Activated CD8-positive, alpha-beta memory T cell treated with anti-CD3 and anti-CD28 coated beads, Interleukin-2, amount 10 ng/mL, durations not matched to agents 7 days and 5 days (primary cell): ENCODE measurements at places on chromosomes 11 and 22.
A peak's percentile ranks its signal among the peaks of the same experiment; 100 is the strongest.

DNA sequence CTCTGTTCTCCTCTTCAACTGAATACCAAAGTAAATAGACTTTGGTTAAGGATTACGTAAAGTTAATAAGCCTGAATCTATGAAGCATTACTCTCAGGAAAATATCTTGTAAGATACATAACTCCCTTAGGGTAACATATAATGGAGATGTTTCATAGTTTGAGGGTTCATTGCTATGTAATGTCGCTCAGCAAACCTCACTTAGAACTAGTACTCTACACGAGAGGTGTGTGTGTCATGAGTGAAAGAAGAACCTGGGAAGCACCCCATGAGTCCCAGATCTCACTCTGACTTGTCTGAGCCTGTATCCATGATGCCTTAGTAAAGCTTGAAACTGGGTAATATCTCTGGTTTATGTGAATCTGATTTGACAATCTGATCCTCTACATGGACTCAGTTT is 429.5 kb upstream of the ANO3 start:
- no peaks in the 10 kb centered on the region for H3K27me3 ChIP-seq
- no peak for DNase-seq
- H3K4me1 ChIP-seq = no peaks in the 10 kb centered on the region

- DNase-seq = no peak
- peak overlapping the region; percentile 50 for H3K27ac ChIP-seq
- H3K27me3 ChIP-seq = no peaks in the 10 kb centered on the region
- H3K4me1 ChIP-seq = peaks cover 43% of the 10 kb centered on the region
Observed at GRCh38 chr11:74927496-74927895, 21.4 kb downstream of the XRRA1 start.

- no peaks in the 10 kb centered on the region for H3K4me1 ChIP-seq
- H3K27ac ChIP-seq = peak overlapping the region; percentile 1
- H3K27me3 ChIP-seq = no peaks in the 10 kb centered on the region
- H3K4me3 ChIP-seq = no peak overlapping the region
- no peak for DNase-seq
Observed at GRCh38 chr22:21797444-21798221, 62.0 kb upstream of the YPEL1 start.

DNA sequence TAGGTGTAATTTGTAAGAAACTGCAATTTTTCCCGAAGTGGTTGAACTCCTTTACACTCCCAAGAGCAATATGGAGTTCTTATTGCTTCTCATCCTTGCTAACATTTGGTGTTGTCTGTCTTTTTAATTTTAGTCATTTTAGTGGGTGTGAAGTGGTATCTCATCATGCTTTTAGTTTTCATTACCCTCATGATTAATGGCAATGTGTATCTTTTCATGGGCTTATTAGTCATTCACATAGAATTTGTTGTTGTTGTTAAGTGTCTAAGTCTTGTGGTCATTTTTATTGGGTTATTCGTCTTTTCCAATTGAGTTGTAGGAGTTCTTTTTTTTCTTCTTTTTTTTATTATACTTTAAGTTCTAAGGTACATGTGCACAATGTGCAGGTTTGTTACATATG is 238.3 kb upstream of the SESN3 start:
- no peak overlapping the region for H3K27ac ChIP-seq
- no peaks in the 10 kb centered on the region for H3K4me1 ChIP-seq
- H3K27me3 ChIP-seq = peaks cover 4% of the 10 kb centered on the region
- H3K36me3 ChIP-seq = no peaks in the 10 kb centered on the region
- no peak for DNase-seq

GRCh38 chr11:74620531-74620930 is 28.1 kb downstream of the POLD3 start:
- H3K27ac ChIP-seq = no peak overlapping the region
- no peaks in the 10 kb centered on the region for H3K27me3 ChIP-seq
- no peak overlapping the region for H3K4me3 ChIP-seq
- peaks cover 47% of the 10 kb centered on the region for H3K36me3 ChIP-seq

GRCh38 chr11:27596388-27596787 is 89.8 kb upstream of the LIN7C start:
- H3K4me1 ChIP-seq = no peaks in the 10 kb centered on the region
- DNase-seq = no peak
- H3K4me3 ChIP-seq = no peak overlapping the region
- H3K27me3 ChIP-seq = no peaks in the 10 kb centered on the region

- no peaks in the 10 kb centered on the region for H3K36me3 ChIP-seq
- no peaks in the 10 kb centered on the region for H3K4me1 ChIP-seq
- no peaks in the 10 kb centered on the region for H3K27me3 ChIP-seq
- no peak for DNase-seq
Observed at GRCh38 chr11:112268406-112268805, 7.7 kb upstream of the PLET1 start.

DNA sequence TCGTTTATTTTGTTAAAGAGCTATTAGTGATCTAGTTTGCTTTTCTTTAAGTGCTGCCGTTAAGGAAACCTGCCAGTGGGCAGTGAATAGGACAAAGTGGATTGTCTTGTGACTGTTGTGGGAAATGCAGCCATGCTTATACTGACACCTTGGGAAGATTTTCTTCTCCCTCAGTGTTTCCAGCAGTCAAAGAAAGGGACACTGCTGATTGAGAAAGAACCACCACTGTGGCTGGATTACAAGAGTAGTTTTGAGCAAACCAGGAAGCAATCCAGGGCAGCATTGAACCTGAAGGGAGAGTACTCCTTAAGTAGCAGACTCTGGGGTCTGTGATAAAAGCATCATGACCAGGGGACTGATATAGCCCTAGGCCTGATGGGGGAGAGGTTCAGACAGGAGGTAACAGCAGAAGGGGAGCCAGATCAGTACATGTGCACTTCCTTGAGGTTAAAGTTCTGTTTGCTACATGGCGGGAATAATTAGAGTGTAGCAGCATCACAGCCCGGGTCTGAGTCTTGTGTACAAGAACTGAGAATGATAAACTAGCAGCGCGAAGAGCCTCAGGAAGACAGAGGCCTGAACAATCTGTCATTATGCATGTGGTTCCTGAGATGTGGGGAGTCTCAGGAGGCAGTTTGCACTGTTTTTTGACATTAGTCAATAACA is 167.8 kb downstream of the C11orf91 start:
- no peaks in the 10 kb centered on the region for H3K4me1 ChIP-seq
- DNase-seq = no peak
- H3K27me3 ChIP-seq = peaks cover 23% of the 10 kb centered on the region
- H3K36me3 ChIP-seq = no peaks in the 10 kb centered on the region
- H3K27ac ChIP-seq = no peak overlapping the region
- H3K4me3 ChIP-seq = no peak overlapping the region

- peak; percentile 78 for DNase-seq
- H3K36me3 ChIP-seq = no peaks in the 10 kb centered on the region
- peaks cover 34% of the 10 kb centered on the region for H3K27me3 ChIP-seq
- peak within 1 kb of the TSS; percentile 3 for H3K27ac ChIP-seq
- peak within 1 kb of the TSS; percentile 59 for H3K4me3 ChIP-seq
Observed at GRCh38 chr22:43923631-43924464, at the start of gene PNPLA3. Gene PNPLA3 (plus strand): TSS chr22:43923805. CDS start chr22:43923912, 107 bp downstream.

DNA sequence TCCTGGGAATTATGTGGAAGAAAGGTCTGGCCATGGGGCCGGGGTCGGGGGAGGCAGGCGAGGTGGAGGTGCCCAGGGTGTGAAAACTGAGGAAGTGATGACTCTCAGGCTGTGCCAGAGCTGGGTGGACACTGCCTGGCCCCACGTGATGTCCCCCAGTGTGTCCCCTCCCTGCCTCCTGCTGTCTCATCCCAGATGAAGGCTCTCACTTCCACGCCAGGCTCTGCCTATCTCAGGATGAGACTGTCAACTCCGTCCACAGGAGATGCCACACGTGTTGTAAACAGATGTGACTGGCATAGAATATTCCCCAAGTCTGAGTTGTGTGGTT is 51.4 kb downstream of the RPS6KA4 start:
- no peak overlapping the region for H3K27ac ChIP-seq
- H3K27me3 ChIP-seq = peaks cover 10% of the 10 kb centered on the region

GRCh38 chr11:20397281-20397680 is 9.8 kb downstream of the PRMT3 start:
- H3K27ac ChIP-seq = peak overlapping the region; percentile 40
- H3K4me3 ChIP-seq = no peak overlapping the region
- DNase-seq = peak; percentile 51
- H3K36me3 ChIP-seq = peaks cover 37% of the 10 kb centered on the region
